ENCODE measurements at places on chromosomes 6 and 20. TPM values are rescaled to one million over a fixed set of nuclear protein-coding genes. Genes with fewer than 3 reads are reported as not detected.

SLC17A1 gene
- 35.7 TPM for polyA plus RNA-seq

SPEF1 gene
- 2.0 TPM for polyA plus RNA-seq

ENPP4 gene
- polyA plus RNA-seq, result 18.1 TPM

HCRTR2 gene
- 0.28 TPM for polyA plus RNA-seq

NINL gene
- polyA plus RNA-seq, result 42.2 TPM

HSP90AB1 gene
- polyA plus RNA-seq, result 1,306 TPM

EDN1 gene
- polyA plus RNA-seq, result 4.8 TPM

- DNase-seq, result no peak
Measured at GRCh38 chr20:19920381-19921138, 96.6 kb upstream of the NAA20 start.

DNA sequence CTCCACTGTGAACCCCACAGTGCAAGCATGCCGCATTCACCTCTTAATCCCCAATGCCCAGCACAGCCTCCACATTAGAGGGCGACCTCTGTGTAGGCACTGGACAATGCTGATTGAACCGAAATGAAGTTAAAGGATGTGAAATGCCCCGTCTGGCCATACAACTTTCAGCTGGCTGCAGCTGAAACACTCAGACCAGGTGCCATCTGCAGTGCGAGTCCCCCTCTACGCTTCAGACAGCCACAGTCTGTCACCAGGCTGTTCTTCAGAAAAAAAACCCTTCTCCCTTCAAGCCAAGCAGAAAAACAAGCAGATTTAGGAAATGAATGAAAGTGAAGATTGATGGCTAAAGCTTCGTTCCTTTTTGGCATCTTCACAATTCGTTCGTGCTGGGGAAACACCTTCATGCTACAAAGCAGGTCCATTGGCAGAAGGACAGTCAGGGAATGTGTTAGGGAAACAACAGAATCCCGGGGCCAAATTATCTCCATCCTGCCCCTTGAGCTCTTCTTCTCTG is 44.7 kb downstream of the TNFAIP3 start:
- no peak for DNase-seq

GRCh38 chr6:110233770-110234374 is 53.6 kb downstream of the CDC40 start:
- no peak for DNase-seq

DNA sequence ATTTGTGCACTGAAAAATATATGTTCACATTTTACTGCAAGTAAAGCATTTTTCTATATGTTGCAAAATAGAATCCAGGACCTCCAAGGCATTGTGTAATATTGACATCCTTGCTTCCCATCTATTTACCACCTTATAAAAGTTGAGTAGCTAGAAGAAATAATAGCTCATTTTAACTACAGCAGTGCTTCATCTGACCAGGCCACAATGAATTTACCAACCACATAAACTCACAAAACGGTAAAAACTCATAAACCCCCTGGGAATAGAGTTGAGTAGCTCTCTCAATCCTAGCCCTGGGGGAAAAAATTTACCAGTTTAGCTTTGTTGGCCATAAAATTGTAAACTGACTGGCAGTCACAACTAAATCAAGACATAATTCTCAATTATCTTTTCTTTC is 3.9 kb downstream of the ATXN1 start:
- DNase-seq, result no peak

- DNase-seq, result no peak
Measured at GRCh38 chr6:31228476-31228875, 43.4 kb downstream of the HLA-C start.

- no peak for DNase-seq
Measured at GRCh38 chr20:57325632-57326356, 3.8 kb upstream of the SPO11 start.

DNA sequence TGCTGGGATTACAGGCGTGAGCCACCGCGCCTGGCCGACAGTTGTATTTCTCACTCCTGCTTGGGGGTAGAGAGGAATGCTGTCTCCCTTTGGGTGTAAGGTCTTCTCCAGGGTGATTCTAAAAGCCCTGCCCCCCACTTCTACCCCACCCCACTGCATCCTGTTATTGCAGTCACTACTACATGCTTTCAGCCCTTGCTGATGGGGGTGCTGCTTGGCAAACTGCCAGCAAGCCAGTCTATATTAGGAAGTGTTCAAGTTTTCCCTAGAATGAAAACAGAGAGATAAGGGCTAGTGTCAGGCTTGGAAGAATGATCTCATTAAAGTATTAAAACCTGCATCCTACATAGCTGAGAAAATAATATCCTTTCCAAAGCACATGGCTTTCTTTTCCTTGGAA is 31.3 kb downstream of the TTI1 start:
- no peak for DNase-seq

GRCh38 chr6:117465691-117466090 is 16.8 kb upstream of the DCBLD1 start:
- DNase-seq, result no peak

DNA sequence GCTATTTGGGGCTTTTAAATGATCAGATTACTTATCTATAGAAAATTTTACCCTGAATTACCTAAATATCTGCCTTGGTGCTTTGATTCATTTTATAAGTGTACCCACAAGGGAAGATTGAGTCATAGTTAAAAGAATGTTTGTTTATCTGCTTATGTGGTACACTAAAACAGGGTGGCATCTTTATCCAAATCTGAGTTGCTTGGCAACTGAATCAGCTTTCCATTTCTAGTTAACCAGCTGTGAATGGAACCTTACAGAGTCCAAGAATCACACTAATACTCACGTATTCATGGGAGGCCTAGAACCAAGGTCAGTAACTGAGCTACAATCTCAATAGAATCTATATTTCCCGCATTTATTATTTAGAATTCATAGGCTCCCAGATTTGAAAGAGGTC is 44.0 kb upstream of the CAP2 start:
- no peak for DNase-seq

DNA sequence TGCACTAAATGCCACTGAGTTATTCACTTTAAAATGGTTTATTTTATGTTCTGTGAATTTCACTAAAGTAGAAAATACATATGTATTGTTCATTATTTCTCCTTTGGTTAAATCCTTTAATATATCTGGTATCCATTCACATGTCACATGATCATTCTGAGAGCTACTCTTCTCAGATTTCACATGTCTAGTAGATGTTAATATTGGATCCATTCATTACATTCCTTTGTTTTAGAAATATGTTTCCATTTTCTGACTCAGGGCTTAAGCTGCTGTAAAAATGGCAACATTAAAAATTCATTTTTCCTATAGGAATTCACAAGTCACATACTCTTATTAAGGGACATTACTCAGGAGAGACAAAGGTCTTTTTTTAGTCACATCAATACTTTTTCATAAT is 205.4 kb downstream of the ZFAND3 start:
- no peak for DNase-seq

GRCh38 chr6:167569879-167570278 is 245.0 kb downstream of the TTLL2 start:
- DNase-seq, result no peak

- no peak for DNase-seq
Measured at GRCh38 chr20:45842169-45842812, 8.7 kb downstream of the SNX21 start.

- no peak for DNase-seq
Measured at GRCh38 chr6:144311361-144311760, 26.2 kb downstream of the UTRN start.

DNA sequence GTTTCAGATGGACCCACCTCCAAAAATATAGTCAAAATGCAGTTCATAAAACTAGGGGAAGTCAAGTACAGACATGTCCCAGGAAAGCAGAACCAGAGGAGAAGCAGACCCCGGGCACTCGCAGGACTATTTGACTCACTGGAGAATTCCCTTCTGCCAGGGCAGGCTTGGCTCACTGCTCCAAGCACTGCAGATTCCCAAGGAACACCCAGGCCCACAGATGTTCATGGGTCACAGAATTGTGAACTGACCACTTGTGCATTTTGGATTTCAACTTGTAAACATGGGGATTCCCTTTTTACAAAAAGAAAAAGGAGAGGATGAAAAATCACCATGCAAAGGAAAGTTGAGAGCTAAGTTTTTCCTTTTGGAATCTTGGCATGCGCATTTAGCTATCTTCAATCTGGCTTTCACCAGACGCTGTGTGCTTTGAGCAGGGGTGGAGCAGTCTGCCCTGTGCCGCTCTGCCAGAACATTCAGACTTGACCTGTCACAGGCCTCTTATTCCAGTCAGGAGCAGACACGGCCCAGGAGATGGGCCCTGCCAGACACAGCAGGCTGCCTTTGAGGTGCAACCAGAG is 237.5 kb upstream of the TAB2 start:
- DNase-seq, result no peak

Data from right renal cortex interstitium (tissue), 3 donors.